Central memory CD4-positive, alpha-beta T cell (primary cell): ENCODE measurements at places on chromosomes 11 and 22.

DNA sequence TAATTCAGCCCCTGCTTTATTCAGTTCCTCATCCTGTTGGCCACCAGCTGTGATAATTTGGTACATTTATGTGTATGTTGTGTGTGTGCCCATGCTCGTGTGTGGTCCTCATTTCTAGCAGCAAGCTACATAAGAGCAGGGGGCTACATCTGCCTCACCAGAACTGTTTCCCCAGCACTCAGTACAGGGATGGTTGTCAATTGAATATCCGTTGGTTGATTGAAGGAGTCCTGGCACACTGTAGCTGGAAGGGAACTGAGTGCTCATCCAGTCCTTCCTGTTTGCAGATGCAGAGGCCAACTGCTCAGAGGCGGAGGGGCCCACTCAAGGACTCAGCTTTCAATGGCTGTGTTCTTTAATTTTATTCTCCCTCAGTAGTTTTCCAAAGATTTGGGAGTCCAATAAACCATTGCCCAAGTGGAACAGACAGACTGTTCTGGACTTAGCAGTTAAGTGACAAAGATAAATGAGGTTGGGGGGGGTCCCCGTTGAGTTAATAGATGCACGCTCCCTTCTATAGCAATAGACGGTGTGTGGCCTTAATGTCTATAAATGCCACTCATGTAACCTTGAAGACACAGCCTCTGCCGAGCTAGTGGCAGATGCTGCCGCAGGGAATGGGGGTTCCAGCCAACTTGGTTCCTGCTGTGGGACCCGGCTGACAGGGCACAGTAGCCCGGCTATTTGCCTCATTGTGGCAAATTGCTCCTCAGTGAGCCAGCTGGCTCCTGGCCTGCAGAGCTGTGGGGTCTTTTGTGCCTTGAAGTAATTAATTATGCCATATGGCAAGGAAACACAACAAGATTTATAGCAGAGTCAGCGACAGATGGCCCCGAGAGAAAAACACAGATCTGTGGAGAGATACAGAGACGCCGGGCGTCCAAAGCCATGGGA is 71.4 kb upstream of the GRK3 start:
- no peak for DNase-seq

DNA sequence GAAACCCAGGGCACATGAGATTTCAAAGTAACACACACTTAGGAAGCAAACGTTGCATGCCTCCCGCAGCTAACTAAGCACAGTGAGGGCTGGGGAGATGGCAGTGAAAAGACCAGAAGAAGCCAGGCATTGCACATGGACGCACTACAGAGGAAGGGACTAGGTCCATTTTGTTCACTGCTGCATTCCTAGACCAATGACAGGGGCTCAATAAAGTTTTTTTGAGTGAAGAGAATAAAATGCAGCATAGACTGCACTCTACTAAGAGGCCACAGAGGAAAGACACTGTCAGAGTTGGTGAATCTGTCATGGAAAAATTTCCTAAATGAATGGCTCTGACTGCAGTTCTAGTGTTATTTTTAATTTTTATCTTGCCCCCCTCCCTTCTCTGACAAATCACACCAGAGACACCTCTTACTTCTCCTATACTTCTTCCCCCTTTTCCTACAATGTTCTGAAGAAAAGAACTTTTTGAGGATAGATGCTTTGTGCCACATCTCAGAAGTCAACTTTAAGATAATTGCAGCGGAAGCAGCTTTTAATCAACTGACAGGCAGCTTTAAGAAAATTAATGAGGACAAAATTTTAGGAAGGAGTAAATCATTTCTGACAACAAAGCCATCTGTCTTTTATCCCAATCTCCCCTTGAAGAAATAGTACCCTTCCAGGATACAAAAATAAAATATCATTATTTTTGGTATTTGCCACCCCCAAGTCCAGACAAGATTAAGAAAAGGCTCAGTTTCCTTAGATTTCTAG is 34.8 kb upstream of the CHRM4 start:
- no peak for DNase-seq

DNA sequence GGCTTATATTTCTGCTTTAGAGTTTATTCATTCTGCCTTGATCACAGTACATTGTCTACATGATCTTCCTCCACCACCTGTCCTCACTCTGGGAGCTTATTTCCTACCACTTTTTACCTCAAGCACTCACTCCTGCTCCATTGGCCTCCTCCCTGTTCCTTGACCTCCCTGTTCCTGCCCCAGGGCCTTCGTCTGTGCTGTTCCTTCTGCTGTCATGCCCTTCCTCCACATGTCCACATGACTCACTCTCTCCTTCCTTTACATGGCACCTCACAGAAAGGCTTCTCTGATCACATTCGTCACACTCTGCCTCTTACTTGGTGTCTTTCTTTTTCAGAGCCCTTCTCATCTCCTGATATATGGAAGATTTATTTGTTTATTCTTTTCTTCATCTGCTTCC is 103.0 kb downstream of the FBXO7 start:
- DNase-seq: no peak

DNA sequence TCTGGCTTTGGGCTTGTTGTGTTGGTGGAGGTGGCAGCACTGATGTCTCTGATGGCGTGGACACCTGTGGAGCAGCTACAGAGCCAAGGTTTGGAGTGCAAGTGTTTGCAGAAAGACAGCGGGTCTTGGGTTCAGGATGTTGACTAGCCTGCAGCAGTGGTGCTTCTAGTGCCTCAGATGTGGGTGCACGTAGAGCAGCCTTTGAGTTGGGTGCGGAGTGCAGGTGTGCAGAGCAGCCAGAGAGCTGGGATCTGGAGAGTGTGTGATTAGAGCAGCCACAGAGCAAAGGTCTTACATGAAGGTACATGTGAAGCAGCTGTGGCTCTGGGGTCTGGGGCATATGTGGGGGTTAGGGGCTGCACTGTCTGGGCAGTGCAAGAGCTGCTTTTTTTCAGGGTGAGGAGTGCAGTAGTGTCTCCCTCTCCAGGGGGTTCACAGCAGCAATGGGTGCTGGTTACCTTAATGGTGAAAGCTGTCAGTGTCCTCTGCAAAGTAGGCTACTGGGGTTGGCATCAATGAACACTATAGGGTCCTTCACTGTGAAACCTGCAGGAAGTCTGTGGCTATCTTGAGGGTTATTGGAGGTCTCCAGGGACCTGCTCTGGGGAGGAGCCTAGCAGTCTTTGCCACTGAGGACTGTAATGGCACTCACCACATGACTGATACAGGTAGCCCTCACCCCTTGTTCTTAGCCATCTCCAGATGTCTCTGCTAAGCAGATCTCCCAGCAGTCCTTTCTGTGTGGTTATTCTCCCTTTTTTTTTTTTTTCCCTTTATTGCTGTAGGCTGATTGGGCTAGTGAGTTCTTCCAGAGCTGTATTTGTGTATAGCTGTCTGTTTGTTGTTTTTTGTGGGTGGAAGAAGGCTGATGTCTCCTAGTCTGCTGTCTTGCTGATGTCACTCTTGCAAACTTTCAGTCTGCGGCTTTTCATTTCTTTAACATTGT is 14.3 kb downstream of the BIRC2 start:
- peak; percentile 73 for DNase-seq

DNA sequence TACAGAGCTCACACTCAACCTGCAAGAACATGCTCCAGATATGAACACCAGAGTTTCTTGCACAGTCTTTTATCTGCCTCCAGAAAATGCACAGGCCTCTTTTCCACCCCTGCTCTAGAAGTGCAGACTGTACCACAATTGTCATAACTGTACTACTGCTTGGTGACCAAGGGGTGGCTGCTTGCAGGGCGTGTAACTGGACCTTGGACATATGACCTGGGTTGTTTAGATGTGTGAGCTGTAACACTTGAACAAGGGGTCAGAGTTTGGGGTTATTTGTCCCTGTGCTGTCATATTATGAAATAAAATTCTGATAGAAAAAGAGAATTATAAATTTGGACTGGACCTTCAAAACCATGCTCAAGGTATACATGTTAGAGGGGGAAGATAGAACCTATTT is 1185.5 kb downstream of the FAM181B start:
- DNase-seq: no peak

DNA sequence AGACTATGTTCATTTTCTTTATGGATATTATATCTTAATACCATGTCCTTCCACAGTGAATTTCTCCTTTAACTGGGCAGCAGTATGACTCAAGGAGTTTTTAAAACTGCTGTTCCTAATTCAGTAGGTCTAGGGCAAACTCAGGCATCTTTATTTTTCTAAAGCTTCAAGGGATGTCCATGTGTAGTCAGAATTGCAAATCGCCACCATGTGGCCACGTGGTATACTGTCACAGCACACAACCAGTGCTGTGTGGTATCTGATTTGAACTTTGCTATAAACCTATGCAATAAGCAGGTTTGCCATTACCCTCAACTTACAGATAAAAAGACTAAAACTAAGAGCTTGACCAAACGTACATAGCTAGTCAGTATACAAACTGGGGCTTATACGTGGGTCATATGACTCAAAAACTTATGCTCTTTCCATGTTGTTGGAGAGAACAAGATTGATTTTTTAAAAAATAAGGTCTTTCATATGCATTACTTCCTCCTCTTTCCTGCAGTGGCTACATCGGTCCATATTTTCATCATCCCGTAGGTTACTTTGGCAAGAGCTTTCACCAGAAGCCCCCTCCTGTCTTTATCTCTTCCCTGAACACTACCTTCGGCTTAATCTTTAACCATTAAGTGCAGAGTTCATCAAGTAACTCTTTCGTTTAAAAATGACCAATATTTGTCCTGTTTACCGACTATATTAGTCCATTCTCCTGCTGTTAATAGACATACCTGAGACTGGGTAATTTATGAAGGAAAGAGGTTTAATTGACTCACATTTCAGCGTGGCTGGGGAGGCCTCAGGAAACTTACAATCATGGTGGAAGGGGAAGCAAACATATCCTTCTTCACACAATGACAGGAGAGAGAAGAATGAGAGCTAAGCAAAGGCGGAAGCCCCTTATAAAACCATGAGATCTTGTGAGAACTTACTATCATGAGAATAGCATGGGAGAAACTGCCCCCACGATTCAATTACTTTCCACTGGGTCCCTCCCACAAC is 8.0 kb upstream of the HTATIP2 start:
- DNase-seq: peak; percentile 21

DNA sequence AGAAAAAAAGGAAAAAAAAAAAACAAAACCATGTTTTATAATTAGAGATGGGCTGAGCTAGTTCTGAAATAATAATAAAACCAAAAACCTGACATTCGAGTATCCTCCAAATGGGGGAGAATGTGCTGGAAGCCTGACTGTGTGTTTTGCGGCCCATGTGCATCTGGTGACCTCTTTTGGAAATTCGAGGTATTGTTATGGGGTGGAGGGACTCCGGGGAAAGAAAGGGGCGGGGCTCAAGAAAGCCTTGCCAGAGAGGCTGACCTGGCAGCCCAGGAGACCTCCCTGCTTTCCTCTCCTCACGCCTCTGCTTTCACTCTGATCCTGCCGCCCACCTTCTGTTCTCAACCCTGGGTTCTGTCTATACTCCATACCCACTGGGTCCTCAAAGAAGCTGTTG is 72.9 kb downstream of the CTTN start:
- no peak for DNase-seq

GRCh38 chr11:106276126-106276525 is 198.7 kb downstream of the AASDHPPT start:
- no peak for DNase-seq

DNA sequence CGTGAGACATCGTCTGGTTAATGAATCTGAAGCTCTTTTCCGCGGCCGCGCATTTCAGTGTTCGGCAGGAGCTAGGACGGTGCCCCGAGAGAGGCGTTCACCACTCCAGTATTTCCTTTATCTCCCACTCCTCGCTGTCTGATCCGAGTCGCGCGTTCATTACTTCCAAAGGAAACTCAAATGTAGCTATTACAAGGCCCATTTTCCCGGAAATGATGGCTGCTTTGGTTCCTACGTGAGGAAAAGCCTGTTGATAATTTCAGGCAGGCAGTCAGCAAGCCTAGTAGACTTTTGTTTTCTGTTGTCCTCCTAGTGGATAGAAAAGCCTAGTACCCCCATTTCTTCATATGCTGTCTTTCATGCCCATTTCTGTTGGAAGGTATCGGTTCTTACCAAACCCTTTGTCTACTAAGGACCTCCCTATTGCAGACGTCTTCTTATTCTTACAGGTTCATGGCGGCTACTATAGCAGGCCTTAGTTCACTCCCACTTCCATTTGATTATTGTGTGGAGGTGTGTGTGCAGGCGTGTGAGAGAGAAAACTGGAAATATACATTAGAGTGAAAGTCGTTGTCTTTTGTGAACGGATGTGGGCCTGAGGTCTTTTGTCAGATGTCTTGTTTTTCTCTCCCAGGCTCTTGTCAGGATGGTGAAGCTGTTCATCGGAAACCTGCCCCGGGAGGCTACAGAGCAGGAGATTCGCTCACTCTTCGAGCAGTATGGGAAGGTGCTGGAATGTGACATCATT is 737 bp downstream of the RBM4 start:
- peak; percentile 58 for DNase-seq

- DNase-seq: peak; percentile 56
Measured at GRCh38 chr11:57345555-57346211, 7.5 kb downstream of the P2RX3 start.

DNA sequence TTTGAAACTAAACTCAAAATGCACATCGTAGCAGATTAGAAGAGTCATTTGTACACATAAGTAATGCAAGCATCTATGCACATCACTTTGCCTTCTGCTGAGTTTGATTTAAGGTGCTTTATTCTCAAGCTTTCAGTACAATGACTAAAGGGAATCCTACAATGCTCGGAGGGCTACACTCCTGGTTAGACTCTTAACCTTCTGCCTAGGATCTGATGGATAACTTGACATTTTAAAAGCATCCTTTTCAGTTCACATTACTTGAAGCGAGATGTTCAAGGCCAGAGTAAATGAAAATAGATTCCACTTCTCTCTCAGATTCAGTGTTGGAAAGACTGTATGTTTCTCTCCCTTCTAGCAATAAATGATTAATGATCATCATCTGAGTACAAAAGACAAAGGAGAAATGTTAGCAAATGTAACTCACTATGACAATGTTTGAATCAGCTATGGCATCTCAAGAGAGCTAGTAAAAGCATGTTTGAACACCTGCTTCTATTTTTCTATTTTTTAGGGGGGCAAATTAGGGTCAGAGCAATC is 259.2 kb upstream of the ANO3 start:
- DNase-seq: no peak

DNA sequence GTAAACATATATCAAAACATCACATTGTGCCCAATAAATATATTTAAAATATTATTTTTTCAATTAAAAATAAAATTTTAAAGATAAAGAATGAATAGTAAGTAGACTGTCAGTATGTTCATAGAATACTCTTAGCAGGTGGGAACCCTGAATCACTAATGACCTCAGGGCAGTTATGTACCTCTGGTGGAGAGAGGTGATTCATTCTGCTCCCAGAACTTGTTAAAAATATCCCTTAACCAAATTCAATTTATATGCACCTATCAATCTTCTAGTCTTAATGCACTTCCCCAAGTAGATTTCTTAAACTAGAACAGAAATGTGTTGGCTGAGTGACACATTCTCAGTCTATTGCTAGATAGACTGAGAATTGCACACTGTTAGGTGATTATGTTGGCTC is 183.9 kb upstream of the SYN3 start:
- DNase-seq: no peak

DNA sequence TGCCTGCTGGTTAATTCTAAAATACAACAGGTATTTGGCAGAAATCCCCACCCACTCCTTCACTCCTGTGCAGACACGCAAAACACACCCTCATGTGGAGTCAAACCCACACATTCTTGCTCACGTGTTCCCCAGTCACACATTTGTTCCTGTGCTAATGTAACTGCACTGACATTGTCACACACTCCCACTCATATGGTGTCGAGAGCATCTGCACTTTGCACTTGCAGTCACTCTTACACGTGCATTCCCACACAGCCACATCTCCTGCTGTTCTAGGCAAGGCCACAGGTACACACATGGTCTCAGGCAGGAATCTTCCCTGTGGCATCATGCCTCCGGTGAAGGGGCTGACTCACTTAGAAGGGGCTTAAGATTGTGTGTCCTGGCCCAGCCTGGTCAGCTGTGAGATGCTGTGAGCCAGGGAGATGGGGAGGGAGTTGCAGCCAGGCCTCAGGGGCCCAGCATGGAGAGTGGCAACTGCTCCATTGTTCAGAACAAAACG is 395.0 kb downstream of the TENM4 start:
- no peak for DNase-seq
